ENCODE measurements at places on chromosomes 11 and 22.

DNA sequence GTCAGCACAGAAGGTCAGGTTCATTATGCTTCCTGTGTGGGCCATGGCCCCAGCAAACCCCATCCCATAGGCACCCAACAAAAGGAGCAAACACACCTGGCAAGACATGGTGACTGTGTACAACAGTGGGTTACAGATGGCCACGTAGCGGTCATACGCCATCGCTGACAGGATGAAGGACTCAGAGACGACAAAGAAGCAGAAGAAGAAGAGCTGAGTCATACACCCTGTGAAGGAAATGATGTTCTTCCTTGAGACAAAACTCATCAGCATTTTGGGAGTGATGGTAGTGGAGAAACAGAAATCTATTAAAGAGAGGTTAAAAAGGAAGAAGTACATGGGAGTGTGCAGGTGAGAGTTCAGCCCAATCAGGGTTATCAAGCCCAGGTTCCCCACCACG, 309 bp downstream of the OR8B12 start:
- DNase-seq = no peak

- DNase-seq = no peak
Measured at GRCh38 chr11:2813141-2813908, 72.2 kb downstream of the CDKN1C start.

DNA sequence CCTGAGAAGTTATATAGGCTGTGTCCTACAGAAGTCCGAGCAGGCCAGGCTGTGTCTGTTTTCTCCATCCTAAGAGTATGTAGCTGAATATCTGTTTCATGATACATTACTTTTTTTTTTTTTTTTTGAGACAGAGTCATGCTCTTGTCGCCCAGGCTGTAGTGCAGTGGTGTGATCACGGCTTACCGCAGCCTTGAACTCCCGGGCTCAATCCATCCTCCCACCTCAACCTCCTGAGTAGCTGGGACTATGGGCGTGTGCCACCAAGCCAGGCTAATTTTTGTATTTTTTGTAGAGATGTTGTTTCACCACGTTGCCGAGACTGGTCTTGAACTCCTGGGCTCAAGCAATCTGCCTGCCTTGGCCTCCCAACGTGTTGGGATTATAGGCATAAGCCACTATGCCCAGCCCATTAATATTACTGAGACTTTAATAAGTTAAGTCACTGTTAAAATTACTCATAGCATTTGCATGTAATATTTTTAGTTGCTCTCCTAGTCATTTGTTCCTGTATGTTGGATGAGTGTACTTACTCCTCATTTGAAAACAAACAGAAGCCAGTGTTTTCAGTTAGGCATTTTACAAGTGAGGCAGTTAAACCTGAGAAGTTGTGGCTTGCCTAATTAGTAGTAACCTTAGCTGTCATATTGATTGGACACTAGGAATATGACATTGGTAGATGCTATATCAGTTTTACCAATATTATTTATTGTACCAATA, 26.1 kb downstream of the DRG1 start:
- DNase-seq = no peak

DNA sequence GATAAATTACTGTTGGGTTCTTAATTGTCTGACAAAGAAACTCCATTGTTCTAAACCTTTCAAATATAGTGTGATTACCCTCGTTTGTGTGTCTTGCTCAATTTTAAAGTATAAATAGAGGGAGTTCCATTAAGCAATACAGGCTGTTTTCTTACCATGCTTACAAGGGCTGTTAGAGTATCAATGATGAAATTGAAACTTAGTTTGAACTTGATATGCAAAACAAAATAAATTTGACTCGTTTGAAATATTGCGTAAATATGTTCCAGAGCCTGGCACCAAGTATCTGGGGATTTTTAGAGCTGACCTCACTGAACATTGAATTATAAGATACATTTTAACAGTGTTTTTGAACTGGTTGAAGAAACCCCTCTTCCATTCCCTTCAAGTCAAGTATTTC, 31.7 kb downstream of the TEAD1 start:
- DNase-seq = no peak

DNA sequence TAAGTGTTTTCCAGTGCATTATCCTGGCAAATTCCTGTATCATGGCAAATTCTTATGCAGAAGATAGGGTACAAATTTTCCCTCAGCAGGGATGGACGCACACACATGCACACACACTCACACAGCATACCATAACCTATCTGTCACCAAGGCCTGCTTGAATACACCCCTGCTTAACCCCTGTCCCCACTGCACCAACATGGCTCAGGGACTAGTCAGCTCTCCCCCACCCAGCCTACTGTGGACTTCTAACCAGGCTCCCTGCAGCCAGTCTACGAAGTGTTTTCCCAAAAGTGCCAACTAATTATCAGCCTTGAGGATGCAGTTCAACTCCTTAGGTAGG, 63.1 kb downstream of the RAB30 start:
- DNase-seq = no peak

GRCh38 chr11:73760135-73760678, 667 bp downstream of the RAB6A start:
- DNase-seq = no peak

- DNase-seq = no peak
Measured at GRCh38 chr11:123073343-123074057, 11.6 kb upstream of the HSPA8 start.

DNA sequence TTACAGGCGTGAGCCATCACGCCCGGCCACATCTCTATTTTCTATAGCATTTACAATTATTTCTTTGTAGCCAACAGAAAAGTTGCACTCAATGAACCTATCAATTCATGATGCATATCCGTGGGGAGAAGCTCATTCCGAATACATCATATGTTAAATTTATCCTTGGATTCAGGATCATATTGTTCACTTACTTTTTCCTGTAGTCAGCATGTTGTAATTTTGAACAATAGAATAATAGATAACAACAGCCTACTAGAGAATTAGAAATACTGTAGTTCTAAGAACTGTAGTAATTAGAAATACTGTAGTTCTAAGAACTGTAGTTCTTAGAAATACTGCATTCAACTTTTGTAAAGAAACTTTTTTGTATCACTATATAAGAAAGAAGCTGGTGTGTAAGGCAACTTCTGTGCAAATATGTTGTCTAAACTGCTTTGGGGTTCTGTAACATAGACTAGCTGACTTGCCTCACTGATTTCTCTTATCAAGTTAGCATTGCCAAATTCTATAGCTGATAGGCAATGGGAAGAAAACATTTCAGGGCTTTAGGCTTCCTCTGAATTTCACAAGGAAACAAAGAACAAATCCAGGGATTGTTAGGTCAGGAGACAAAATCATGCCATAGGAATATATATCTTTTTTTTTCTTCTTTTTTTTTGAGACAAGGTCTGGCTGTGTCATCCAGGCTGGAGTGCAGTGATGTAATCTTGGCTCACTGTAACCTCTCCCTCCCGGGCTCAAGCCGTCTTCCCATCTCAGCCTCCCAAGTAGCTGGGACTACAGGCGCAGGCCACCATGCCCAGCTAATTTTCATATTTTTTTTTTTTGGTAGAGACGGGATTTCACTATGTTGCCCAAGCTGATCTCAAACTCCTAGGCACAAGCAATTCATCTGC, 91.9 kb downstream of the CSTPP1 start:
- no peak for DNase-seq

DNA sequence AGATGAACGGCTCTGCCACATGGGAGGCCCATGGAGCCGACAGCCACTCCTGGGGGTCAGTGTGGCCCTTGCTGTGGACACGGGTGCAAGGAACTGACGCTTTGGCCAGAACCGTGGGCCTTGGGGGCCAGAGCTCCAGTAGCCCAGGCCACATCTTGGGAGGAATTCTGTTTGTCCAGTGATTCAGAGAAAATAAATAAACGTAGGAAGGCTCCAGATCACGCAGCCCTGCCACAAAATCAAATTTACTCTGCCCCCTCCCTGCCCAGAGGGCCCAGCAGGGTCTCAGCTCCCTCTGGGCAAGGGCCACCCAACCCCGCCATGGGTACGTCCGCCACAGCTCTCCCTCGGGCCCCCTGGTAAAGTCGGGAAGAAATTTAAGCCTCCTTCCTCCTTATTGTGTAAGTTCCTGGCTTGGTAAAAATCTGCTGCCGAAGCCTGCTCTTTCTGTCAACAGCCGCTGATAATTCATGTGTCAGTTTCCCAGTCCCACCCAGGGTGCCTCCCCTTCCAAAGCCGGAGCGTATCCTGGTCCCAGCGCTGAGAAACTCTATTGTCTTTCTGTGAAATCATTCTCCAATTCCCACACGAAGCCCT, 6.9 kb upstream of the MUC5AC start:
- DNase-seq = no peak

- DNase-seq = no peak
Measured at GRCh38 chr22:46337870-46338269, 2.4 kb downstream of the TRMU start.

DNA sequence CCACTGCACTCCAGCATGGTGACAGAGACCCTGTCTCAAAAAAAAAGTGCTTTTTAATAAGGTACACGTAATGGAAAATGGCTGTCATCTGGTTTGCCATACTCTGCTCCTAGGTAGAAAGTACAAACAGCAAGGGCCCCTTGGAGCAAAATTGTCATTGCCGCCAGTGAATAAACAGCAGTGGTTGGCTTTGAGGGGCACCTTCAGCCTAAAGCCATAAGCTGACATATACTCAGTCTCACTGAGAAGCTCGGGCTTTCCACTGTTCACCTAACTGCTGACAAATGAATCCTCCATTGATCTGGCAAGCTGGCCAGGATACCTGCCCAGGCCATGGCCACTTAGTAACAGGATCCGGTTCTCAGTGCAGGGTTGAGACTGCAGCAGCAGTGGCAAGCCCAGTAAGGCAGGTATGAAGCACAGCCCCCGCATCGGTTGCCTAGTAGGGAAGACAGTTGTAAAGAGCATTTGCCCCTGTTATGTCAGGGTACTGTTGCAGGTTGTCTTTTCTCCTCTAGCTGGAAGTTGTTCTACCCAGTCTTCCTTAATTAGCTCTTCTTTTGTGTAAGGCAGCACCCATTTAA, 38.8 kb downstream of the MARK2 start:
- no peak for DNase-seq
